ENCODE measurements at places on chromosomes 11 and 22.

DNA sequence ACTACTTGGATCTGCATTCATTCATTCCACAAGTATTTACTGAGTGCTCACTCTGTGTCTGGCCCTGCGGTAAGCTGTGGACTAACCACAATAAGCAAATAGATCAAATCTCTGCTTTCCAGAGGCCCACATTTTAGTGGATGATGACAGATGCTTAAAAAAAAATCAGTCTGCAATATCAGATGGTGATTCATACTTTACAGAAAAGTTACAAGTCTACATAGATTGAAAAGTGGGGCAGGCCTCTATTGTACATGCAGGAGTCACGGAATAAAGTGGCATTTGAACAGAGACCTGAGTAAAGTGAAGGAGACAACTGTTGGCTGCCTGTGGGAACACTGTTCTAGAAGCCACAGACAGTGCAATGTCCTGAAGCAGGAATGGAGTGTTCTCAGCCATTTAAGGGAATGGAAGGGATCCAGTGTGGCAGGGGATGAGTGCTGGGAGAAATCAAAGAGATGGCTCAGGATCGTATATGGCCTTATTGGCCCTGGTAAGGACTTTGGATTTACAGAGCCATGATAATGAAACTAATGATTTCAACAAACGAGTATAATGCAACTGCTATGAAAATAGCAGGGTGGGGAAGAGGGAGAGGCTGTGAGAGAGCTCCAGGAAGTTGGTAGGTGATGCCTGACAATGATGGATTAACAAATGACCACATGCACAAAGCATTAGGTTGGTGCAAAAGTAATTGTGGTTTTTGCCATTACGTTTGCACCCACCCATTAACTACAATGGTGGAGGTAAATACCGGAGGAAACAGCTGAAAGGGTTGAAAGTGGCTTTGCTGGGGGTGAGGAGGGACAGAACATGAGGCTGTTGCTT is 31.1 kb downstream of the TMEM45B start:
- DNase-seq: no peak

DNA sequence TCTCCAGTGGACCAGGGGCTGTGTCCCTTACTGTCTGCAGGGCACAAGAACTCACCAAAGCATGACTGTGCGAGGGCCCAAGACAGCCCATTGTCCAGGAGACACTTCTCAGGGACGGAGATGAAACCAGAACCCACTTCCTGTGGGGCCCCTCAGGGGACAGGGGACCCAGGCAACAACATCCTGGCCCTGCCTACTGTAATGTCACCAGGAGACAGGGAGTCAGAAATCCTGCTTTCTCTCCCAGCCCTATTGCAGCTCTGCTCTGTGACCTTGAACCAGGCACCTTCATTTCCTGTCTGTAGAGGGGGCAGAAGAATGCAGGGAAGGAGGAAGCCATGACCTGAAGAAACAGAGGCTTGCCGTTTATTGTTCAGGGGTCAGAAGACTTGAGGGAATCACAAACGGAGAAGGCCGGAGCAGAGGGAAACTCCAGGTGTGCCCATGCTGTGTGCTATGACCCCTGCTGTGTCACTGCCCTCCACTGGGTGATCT is 98.0 kb downstream of the NAT10 start:
- DNase-seq: no peak

GRCh38 chr11:35874751-35875450 is 69.0 kb upstream of the LDLRAD3 start:
- no peak for DNase-seq

- no peak for DNase-seq
These were observed 67.7 kb downstream of the TBC1D22A start for GRCh38 chr22:46829941-46830715.
